ENCODE measurements at places on chromosomes 7 and 10. TPM values are rescaled to one million over a fixed set of nuclear protein-coding genes. Genes with fewer than 3 reads are reported as not detected.

- H3K36me3 ChIP-seq: no peaks in the 10 kb centered on the region
- H3K4me1 ChIP-seq: no peaks in the 10 kb centered on the region
- H3K27me3 ChIP-seq: no peaks in the 10 kb centered on the region
- H3K4me3 ChIP-seq: no peak overlapping the region
- no peak overlapping the region for H3K27ac ChIP-seq
Observed at GRCh38 chr10:15334650-15335323, 36.3 kb downstream of the FAM171A1 start.

DNA sequence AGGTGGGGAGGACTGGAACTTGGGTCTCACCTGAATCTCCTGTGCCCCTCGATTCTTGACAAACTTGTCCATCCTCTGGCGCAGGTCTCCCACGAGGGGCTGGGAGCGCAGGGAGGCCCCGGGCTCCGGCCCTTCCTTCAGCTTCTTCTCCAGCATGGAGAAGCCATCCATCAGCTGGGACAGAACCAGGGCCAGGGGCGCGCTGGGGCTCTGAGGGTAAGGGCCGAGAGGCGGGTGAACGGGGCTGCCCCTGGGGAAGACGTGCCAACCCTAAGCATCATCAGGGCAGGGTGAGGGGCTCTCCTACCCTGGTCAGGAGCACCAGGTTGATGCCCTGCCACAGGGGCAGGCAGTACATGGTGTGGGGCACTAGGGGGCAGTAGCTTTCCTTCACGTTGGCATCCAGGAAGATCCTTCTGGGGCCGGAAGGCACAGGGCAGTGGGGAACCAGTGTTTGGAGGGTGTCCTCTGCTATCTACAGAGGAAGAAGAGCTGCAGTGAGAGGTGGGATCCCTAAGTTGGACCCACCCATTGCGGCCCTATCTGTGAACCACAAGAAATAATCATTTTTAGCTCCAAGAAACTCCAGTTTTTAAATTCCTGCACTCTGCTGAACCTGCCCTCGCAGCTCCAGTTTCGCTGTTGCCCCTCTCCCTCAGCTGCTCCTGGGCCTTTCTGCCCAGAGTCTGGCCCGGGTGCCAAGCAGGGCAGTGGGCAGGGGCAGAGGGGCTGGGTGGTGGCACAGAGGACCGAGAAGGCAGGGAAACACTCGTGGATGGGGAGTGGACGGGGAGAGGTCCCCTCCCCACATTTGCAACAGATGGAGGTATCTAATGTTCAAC is 10.8 kb upstream of the PYROXD2 start:
- no peaks in the 10 kb centered on the region for H3K36me3 ChIP-seq
- no peak for DNase-seq
- no peaks in the 10 kb centered on the region for H3K4me1 ChIP-seq
- H3K27me3 ChIP-seq: no peaks in the 10 kb centered on the region
- H3K27ac ChIP-seq: no peak overlapping the region

- no peaks in the 10 kb centered on the region for H3K27me3 ChIP-seq
- no peaks in the 10 kb centered on the region for H3K4me1 ChIP-seq
- no peak for DNase-seq
- H3K4me3 ChIP-seq: no peak overlapping the region
- no peaks in the 10 kb centered on the region for H3K36me3 ChIP-seq
- no peak overlapping the region for H3K27ac ChIP-seq
Observed at GRCh38 chr10:1294748-1295147, 238.6 kb downstream of the WDR37 start.

- DNase-seq: no peak
- no peak overlapping the region for H3K27ac ChIP-seq
- no peaks in the 10 kb centered on the region for H3K4me1 ChIP-seq
Observed at GRCh38 chr7:12127455-12127854, 83.6 kb upstream of the TMEM106B start.

DNA sequence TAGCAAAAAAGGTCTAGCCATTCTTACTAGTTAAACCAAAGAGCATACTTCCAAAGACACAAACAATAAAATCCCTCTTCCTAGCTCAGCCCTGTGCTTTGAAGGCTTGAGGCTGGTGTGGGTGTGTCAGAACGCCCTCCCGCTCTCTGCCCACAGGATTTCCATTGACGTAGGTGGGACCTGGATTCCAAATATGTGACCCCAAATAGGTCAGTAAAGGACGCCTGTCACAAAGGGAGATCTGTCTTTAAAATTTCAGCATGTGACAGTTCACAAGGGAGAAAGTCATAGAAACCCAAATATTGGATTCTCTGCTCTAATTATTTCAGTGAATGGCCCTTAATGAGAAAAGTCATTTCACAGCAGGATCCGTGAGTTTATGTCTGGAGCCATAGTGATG is 39.9 kb upstream of the LYZL1 start:
- no peaks in the 10 kb centered on the region for H3K36me3 ChIP-seq
- no peaks in the 10 kb centered on the region for H3K4me1 ChIP-seq
- DNase-seq: no peak

DNA sequence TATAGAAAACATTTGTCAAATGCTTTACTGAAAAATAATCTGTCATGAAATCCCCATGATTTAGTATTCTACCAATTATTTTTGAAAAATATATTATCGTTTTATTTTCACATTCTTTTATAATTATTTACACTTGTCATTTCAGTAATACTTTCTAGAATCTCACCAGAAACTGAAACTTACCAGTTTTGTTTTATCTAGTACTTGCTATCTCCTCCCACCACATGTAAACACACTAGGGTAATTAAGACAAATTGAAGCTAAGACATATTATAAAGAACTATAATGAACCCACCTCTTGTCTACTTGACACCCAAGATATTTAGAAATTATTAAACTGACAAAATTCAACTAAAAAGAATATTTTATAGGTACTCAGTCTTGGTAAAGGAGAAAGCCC is 51.5 kb upstream of the GRM3 start:
- H3K27me3 ChIP-seq: no peaks in the 10 kb centered on the region
- no peak overlapping the region for H3K4me3 ChIP-seq
- no peaks in the 10 kb centered on the region for H3K36me3 ChIP-seq
- H3K4me1 ChIP-seq: no peaks in the 10 kb centered on the region

GRCh38 chr10:97849103-97849686 is 448 bp upstream of the GOLGA7B start:
- H3K36me3 ChIP-seq: no peaks in the 10 kb centered on the region
- peak overlapping the region; percentile 67 for H3K4me3 ChIP-seq
- DNase-seq: no peak
- H3K27me3 ChIP-seq: no peaks in the 10 kb centered on the region
- H3K4me1 ChIP-seq: no peaks in the 10 kb centered on the region

DNA sequence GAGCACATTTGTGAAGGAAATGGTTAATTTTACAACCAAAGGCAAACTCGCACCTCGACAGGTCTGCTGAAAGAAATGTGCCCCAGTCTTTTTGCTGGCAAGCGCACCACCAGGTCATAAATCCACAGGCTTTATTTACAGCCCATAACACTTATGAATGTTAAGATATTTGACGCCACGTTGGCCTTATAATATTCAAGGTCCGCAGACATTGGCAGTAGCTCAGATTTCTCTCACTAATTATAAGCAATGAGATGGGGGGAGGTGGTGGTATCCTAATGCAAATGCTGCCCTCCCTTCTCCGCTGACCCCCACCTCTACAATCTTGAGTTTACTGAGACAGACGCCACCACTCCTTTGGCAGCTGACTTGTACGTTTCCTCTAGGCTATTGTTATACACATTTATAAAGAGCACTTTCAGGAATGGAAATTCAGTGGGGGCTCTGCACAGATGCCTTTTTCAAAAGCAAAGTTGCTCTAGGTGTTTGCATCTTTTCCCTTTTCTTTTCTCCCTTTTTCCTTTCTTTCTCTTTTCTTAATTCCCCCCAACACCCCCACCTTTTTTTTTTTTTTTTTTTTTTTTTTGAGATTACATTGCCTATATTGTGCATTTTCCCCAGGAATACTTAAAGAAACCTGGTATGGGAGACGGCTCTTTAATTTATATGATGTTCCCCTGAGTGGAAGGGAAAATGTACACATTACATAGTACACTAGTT is 6.7 kb downstream of the TCF7L2 start:
- DNase-seq: no peak
- H3K27me3 ChIP-seq: no peaks in the 10 kb centered on the region
- no peaks in the 10 kb centered on the region for H3K4me1 ChIP-seq
- peak overlapping the region; percentile 62 for H3K27ac ChIP-seq

- H3K27me3 ChIP-seq: peaks cover 4% of the 10 kb centered on the region
- no peak for DNase-seq
- H3K36me3 ChIP-seq: no peaks in the 10 kb centered on the region
- H3K4me3 ChIP-seq: no peak overlapping the region
Observed at GRCh38 chr10:2251631-2252030, 514.3 kb upstream of the ADARB2 start.

GRCh38 chr10:3098689-3099088 is 31.3 kb downstream of the PFKP start:
- H3K27me3 ChIP-seq: no peaks in the 10 kb centered on the region
- no peaks in the 10 kb centered on the region for H3K4me1 ChIP-seq
- no peak overlapping the region for H3K27ac ChIP-seq
- no peak overlapping the region for H3K4me3 ChIP-seq
- H3K36me3 ChIP-seq: no peaks in the 10 kb centered on the region
- no peak for DNase-seq

DNA sequence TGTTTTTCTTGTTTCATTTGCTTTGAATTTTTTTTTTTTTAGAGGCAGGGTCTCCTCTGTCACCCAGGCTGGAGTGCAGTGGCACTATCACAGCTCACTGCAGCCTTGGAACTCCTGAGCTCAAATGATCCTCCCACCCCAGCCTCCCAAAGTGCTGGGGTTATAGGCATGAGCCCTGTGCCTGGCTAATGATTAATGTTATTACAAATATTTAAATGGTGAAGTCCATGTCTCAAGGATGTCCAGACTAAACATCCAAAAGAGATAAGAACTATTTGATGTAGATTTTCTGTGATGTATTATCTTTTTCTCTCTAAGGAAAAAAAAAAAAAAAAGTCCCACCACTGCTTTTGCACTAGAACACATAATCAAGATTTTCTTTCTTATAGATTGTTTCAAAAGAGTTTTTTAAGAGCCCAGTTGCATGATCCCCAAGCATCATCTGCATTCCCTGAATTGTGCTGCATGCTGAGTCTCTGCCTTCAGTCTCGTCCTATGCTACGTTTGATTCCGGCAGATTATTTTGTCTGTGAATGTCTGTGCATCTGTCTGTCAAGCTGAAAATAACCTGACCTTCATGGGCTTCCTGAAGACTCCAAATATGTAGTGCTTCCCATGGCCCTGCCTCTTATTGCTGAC is 33.4 kb downstream of the MACROH2A2 start:
- H3K36me3 ChIP-seq: no peaks in the 10 kb centered on the region
- H3K4me1 ChIP-seq: no peaks in the 10 kb centered on the region
- no peak for DNase-seq

DNA sequence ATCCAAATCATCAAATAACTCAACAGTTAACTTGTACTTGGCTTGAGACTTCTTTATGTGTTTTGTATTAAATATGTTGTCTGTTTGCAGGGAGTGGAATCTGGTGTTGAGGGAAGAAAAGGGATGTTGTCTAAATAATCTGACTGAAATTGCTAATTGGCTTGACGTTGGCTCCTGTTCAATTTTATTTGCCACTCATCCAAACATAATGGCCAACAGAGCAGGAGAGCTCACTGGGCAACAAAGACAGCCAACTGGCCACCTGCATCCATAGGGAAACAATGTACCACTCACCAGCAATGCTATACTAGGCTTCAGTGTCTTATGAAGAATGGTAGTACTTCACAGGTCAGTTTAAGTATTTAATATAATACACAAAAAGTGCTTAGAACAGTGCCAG is 80.5 kb downstream of the FAM13C start:
- H3K27ac ChIP-seq: no peak overlapping the region
- H3K36me3 ChIP-seq: no peaks in the 10 kb centered on the region
- H3K4me3 ChIP-seq: no peak overlapping the region
- H3K4me1 ChIP-seq: no peaks in the 10 kb centered on the region
- no peak for DNase-seq

GRCh38 chr7:2131341-2131740 is 101.4 kb downstream of the MAD1L1 start:
- no peaks in the 10 kb centered on the region for H3K36me3 ChIP-seq
- H3K4me3 ChIP-seq: no peak overlapping the region
- DNase-seq: no peak
- H3K27me3 ChIP-seq: no peaks in the 10 kb centered on the region

- H3K27ac ChIP-seq: peak overlapping the region; percentile 73
- no peaks in the 10 kb centered on the region for H3K27me3 ChIP-seq
- peak overlapping the region; percentile 4 for H3K4me3 ChIP-seq
- DNase-seq: no peak
Observed at GRCh38 chr10:110356628-110357245, 52.0 kb upstream of the SMNDC1 start.

GRCh38 chr10:48845512-48845911 is 94.1 kb downstream of the LRRC18 start:
- H3K27ac ChIP-seq: no peak overlapping the region
- no peak for DNase-seq
- no peak overlapping the region for H3K4me3 ChIP-seq
- no peaks in the 10 kb centered on the region for H3K27me3 ChIP-seq

GRCh38 chr10:43949351-43949750 is 300.7 kb upstream of the ZNF32 start:
- no peak for DNase-seq
- no peak overlapping the region for H3K4me3 ChIP-seq
- no peaks in the 10 kb centered on the region for H3K4me1 ChIP-seq
- H3K27me3 ChIP-seq: no peaks in the 10 kb centered on the region

DNA sequence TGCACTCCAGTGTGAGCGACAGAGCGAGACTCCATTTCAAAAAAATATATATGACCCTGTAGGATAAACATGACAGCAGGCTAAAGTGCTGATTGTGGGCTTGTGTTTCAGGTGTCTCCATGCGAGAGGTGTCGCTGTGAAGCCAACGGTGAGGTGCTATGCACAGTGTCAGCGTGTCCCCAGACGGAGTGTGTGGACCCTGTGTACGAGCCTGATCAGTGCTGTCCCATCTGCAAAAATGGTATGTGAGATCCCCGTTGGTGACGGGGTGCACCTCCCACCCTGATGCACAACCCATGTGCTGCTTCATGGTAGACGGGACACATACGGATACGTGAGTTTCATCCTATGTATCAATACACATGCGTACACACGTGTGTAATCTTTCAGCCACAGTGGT is 29.2 kb downstream of the VWC2 start:
- no peaks in the 10 kb centered on the region for H3K27me3 ChIP-seq
- no peak overlapping the region for H3K4me3 ChIP-seq
- no peaks in the 10 kb centered on the region for H3K4me1 ChIP-seq
- H3K27ac ChIP-seq: no peak overlapping the region

- DNase-seq: no peak
- H3K27ac ChIP-seq: peak overlapping the region; percentile 55
- H3K36me3 ChIP-seq: no peaks in the 10 kb centered on the region
- no peaks in the 10 kb centered on the region for H3K4me1 ChIP-seq
- H3K27me3 ChIP-seq: no peaks in the 10 kb centered on the region
Observed at GRCh38 chr10:70190581-70190980, 20.3 kb upstream of the SAR1A start.

GRCh38 chr7:815284-816216 is 16.7 kb upstream of the SUN1 start:
- no peak for DNase-seq
- peaks cover 9% of the 10 kb centered on the region for H3K4me1 ChIP-seq
- H3K27ac ChIP-seq: peak overlapping the region; percentile 99
- no peaks in the 10 kb centered on the region for H3K36me3 ChIP-seq

The RTKN2 gene
- 0.98 TPM for total RNA-seq

The SH2D4B gene
- not detected for total RNA-seq

The TBXAS1 gene
- 59.8 TPM for total RNA-seq

The DRGX gene
- total RNA-seq: not detected

The GRID2IP gene
- total RNA-seq: 0.33 TPM

The AGBL3 gene
- total RNA-seq: 4.3 TPM

The TMEM60 gene
- total RNA-seq: 17.9 TPM

The ADAMTS14 gene
- under 0.01 TPM for total RNA-seq
